ENCODE measurements at places on chromosomes 6 and 20.

- DNase-seq, result no peak
Observed at GRCh38 chr20:1508574-1508973, 17.4 kb upstream of the SIRPB2 start.

DNA sequence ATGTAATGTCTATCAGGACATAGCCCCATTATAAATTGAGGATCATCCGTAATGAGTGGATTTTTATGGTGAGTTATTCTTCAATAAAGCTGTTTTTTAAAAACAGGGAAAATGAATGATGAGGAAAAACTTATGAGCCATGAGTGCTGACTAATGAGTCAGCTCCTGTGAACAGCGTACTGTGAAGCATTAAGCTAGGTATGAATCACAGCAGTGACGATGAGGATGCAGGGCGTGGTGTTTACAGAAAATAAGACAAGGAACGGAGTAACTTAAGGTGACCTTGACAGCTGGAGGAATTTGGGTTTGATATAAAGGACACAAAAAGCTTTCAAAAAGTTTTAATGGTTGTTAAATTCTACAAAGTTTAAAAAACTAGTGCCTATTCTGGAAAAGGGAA, 96.3 kb downstream of the FOXF2 start:
- DNase-seq, result no peak

DNA sequence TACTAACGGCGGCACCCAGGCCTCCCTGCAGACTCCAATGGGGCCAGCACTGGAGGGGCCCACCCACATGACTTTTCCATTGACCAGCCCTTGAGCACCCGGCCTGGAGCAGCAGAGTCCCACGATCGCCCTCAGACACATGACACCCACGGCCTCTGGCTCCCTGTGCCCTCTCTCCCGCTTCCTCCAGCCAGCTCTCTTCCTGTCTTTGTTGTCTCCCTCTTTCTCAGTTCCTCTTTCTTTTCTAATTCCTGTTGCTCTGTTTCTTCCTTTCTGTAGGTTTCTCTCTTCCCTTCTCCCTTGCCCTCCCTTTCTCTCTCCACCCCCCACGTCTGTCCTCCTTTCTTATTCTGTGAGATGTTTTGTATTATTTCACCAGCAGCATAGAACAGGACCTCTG, 26.1 kb upstream of the FANCE start:
- no peak for DNase-seq

GRCh38 chr6:151490996-151491395, 2.8 kb upstream of the CCDC170 start:
- DNase-seq, result no peak

DNA sequence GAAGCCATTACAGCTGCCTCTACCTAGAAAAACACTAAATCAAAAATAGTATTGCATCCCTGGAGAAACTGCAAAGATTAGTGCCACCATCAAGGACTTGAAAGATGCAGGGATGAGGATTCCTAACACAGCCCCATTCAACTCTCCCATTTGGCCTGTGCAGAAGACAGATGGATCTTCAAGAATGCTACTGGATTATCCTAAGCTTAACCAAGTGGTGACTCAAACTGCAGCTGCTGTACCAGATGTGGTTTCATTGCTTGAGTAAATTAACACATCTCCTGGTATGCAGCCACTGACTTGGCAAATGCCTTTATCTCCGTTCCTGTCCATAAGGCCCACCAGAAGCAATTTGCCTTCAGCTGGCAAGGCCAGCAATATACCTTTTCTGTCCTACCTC, 117.4 kb downstream of the TBC1D32 start:
- no peak for DNase-seq

GRCh38 chr20:52751571-52751970, 220.6 kb upstream of the TSHZ2 start:
- DNase-seq, result no peak

DNA sequence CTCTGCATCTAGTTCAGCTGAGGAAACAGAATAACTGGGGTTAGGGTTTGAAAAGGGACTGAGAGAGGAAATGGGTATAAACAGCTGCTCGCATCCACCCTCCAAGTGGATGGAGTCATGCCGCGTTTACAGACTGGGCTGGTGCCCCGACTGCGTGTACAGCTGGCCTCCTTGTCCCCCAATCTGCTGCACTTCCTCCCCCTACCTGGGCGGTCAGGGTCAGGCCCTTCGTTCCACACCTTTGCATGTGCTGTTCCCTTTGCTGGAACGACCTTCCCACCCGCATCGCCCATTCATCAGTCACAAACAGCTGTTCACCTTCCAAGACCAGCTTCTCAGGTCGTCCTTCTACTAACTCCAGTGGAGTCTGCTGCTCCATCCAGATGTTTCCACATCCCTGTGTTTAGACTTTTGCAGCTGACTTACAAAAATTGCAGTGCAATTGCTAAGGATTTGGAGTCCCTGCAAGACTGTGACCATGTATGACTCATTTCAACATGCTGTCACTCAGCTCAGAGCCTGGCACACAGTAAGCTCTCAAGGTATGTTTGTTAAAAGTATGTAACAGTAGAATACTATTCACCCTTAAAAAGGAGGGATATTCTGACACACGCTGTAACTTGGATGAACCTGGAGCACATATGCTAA, 129.3 kb downstream of the DTNBP1 start:
- DNase-seq, result no peak

Data from thoracic aorta (tissue), 2 donors.